ENCODE measurements at places on chromosomes 4 and X. TPM values are rescaled to one million over a fixed set of nuclear protein-coding genes. Genes with fewer than 3 reads are reported as not detected.
A peak's percentile ranks its signal among the peaks of the same experiment; 100 is the strongest.

DNA sequence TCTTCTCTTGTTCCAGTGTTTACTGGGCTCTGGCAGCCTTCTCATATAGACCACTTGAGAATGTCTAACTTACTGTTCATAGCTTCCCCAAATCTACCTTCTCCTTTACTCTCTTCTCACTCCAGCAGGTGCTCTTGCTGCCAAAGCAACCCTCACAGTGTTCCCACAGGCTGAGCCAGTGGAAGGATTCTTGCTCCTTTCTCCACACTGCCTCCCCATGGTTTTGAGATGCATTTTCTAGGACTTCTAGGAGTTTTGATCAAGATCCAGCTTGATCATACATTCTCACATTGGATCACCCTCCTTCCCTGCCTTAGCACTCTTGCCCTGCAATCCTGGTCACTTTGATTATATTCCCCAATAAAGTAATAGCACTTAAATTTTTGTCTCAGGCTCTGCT lies 230.8 kb downstream of the TMEM47 start:
- peak; percentile 42 for DNase-seq

DNA sequence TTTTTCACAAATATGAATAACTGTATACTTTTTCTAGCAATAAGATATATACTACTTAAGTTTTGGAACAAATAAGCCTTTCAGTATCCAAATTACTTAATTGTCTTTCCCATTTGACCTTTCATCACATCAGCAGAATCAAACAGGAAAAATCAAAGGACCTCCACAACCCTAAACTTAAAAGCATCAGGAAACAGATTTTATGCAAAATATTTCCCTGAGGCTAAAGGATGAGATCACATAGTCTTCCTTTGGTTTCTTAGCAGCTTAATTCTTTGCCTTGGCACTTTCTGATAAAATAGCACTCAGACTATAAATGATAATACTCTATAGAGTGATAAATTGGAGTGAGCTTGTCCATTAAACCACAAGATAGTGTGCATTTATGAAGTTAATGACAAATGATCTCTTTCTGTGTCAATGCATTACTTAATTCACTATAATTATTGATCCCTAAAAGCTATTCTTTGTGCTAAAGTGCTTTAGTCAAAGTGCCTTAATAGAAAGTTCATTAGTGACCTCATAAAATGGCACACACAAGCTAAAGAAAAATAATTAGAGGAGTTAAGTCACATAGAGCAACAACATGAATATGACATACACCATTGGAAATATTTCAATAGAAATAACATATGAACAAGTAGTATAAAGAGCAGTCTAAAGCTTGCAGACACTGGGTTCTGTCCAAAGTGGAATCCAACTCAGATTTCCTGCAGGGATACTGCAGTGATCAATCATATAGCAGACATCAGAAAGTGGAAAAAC lies 15.7 kb upstream of the NDST3 start:
- no peak for DNase-seq

DNA sequence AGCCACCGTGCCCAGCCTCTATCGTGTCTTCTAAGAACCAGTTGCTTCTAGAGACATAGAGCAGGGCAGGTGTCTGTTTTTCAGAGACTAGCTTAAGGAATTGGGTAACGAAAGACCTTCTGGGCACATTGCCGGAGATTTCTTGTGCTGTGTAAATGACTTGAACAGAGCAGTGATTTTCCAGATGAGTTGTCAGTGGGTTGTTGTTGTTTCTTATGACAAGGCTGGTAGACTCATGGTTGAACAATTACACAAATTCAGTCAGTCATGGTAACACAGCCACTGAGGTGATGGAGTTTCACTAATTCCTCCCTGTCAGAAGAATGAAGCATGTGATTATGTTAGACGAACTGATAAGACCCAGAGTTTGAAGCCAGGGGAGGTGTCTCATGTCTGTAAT lies 20.5 kb upstream of the DDX3X start:
- no peak for DNase-seq

The TMEM31 gene
- not detected for total RNA-seq

The PAK3 gene
- 12.5 TPM for total RNA-seq

DNA sequence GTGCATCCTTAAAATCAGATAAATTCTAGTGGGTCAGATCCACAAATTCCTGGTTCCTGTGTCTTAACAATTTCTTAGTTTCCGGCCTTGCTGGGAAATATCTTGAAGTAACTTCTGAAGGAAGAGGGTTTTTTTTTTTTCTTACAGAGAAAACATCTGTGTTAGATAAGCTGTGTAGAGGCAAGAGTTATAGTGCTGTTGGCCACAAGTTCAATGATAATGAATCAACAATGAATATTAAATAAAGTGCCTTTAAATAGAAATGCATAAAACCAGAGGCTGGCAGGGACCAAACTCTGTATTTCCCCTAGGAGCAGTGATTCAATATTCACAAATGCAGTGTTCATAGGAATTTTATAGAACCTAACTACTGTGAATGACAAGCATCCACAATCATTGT lies 711.9 kb upstream of the ATOH1 start:
- DNase-seq, result no peak

DNA sequence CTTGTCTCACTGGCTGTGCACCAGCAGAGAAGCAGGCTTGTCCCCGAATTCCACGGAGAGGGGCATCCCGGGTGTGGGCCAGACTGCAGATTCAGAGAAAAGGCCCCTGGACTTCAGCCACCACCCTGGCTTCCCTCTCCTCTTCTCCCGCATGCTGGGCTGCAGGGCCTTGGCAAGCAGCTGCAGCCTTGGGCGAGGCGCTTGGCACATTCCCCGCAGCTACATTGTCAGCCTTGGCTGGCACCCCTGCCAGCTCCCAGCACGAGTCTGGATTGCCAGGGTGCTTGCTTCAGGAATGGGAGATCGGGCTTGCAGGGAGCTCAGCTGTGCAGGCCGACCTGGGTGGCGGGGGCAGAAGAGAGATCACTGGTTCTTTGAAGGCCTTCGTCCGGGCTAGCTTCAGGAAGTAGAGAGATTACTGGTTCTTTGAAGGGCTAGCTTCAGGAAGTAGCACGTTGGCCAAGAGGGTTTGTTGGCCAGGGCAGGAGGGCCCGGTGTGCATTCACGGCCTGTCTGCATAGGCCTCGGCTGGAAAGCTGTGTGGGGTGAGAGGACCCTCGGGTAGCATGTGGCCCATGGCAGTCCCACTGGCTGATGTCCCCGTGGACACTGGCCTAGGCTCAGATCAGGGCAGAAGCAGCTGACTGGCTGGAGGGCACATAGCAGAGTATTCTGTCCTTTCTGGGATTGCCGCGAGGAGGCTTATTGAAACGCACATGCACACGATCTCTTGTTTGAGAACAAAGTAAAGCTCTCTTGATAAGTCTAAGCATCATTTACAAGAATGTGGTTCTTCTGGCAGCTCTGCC lies 2.7 kb downstream of the ABCD1 start:
- no peak for DNase-seq

DNA sequence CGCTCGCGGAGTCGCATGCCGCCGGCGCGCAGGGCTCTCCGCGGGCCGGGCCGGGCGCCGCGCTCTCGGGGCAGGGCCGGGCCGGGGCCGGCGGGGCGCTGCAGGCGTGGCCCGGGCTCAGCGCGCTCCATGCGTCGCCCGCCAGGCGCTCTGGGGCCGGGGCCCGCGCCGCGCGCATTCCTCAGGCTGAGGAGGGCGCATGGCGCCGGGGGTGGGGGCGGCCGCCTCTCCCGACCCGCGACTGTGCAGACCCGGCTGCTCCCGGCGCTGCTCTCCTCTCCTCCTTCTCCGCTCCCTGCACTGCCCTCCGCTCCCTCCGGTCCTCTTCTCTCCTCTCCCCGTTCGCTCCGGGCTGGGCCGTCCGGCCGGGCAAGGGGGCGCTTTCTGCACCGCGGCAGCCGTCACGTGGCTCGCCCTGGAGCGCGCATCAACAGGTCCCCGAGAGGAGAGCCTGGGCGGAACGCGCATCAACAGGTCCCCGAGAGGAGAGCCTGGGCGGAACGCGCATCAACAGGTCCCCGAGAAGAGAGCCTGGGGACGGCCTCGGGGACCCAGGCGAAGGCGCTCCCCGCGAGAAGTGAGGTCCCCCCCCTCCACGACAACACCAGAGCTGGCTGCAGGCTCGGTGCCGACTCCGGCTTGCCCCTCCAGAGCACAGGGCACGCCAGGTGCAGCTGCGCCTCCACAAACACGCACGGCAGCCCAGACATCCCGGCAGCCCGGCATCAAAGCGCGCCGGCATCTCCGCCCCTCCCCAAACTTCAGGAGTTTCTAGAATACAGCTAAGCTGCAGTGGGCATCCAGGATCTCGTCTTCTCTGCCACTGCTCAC lies 12.9 kb downstream of the PPP2R3B start:
- peak; percentile 88 for DNase-seq

GRCh38 chr4:32499171-32499570 lies 1779.0 kb downstream of the PCDH7 start:
- DNase-seq, result no peak

DNA sequence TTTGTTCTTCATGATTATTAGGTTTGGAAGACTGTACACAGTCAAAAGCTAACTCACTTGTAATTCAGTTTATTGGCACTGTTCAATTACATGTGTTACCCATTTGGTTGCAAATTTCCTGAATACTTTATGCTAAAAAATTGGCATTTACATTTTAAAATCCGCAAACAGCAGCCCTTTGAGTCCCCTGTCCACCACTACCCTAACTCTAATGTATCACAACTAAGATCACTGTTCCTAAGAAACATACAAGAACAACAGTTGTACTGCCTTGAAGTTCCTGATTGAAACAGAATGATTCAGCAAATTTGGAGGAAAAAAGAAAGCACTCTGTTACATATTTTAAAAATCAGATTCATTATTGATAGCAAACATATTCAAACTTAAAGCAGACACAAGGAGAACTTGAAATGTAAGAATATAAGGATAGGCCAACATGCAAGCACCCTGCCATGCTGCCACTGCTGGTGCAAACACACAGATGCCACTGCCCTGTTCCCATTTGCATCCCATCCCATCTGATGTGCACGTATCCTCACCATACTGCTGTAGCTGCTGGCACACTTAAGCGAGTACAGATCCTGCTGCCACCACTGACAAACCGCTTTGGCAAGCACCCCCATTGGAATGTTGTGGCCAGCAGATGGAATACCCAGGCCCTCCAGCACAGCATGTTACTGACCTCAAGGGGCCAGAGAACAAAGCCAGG lies 343.4 kb downstream of the PPP1R2C start:
- DNase-seq, result no peak

The JAKMIP1 gene
- total RNA-seq, result 5.1 TPM

DNA sequence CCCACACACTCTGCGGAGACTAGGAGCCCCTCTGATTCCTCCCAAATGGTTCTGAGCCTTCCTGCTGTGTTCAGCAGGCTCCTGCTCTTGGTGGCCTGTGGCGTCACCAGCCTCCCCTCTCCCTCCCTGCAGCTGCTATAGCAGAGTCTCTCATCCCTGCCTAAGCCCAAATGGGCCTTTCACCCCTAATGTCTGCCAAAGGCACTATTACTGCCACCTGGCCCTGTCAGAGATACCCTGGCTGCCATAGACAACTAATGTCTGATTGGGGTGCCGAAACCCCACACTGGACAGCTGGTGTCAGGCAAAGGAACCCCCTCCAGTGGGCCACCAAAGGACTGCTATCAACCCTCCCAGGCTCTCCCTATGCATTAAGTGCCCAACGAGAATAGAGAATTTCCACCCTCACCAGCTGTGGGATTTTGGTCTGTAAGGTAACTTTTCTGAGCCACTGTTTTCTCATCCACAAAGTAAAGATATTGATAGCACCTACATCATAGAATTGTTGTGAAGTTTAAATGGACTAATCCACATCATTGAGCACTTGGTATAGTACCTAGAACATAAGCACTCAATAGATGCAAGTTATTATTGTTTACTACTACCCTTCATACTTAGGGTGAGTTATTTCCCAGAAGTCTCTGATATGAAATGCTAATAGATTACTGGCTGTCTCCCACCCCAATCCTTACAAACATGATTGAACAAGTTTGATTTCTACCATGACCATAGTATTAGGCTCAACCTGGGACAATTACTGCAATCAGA lies 421.3 kb downstream of the MID1IP1 start:
- DNase-seq, result no peak

The GRIA3 gene
- total RNA-seq, result 7.7 TPM

GRCh38 chr4:19819737-19820136 lies 432.0 kb upstream of the SLIT2 start:
- DNase-seq, result no peak

DNA sequence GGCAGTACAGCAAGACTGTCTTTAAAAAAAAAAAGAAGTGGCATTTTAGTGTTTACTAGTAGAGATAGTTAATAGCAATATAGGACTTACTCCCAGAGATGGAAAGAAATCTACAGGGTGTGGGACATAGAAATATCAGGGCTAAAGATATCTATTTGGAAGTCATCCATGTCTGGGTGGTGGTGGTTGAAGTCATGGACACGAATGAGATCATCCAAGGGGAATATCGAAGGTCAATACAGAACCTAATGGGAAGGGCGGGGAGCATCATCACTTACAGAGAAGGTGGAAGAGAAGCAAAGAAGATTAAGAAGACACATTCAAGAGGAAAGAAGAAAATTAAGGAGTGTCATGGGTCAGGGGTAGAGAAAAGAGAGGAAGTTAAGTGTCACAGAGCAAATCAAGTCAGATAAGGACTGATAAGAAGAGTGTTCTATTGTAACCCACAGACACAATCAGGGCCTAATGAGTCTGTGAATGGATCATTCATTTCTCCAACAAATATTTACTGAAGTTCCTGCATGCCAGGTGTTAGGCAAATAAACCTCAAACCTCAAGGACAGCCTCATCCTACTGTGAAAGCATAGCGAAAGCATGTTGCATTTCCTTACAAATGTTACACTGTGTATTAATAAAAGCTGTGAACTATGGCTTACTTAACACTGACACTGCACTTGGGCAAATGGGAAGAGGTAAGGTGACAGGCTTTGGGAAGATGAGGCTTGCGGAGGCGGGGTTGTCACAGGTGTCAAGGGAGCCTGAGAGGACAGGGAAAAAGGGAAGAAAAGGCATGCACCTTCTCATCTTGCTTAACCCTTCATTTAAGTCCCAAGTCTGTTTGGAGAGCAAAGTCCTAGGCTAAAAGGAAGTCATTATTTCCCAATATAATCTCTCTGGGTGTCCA lies 65.3 kb downstream of the ELOVL6 start:
- DNase-seq, result no peak

DNA sequence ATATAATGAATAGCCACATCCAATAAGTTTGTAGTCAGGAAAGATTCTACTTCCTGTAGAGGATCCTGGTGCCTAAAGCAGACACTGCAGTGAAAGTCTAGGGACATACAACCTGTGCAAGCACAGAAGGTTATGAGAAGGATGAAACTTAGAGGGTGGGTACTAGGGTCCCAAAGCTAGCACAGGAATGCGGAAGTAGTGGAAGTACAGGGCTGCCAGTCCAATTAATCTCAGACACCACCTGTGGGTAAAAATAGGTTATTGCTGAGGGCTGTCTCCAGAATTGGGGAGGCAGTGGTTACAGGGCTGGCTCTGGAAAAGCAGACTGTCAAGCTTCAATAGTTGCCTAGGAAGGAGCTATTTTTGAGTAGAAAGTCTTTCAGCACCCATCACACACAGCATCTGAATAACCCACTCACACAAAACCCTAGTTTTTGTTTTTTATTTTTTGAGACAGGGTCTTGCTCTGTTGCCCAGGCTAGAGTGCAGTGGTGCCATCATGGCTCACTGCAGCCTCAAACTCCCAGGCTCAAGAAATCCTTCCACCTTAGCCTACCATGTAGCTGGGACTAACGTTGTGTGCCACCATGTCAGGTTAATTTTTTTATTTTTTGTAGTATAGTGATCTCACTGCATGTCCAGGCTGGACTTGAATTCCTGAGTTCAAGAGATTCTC lies 50.8 kb upstream of the ELF2 start:
- DNase-seq, result no peak

The HNRNPD gene
- 159 TPM for total RNA-seq
